ENCODE measurements at places on chromosomes 2 and 18. TPM values are rescaled to one million over a fixed set of nuclear protein-coding genes. Genes with fewer than 3 reads are reported as not detected.
A peak's percentile ranks its signal among the peaks of the same experiment; 100 is the strongest.

- no peak for DNase-seq
Observed at GRCh38 chr2:181188605-181189004, 208.2 kb downstream of the UBE2E3 start.

GRCh38 chr2:239475161-239476028 is 74.6 kb upstream of the HDAC4 start:
- DNase-seq: peak; percentile 10

- peak; percentile 48 for DNase-seq
Observed at GRCh38 chr18:48676346-48676745, 137.5 kb downstream of the CTIF start.

GRCh38 chr2:64943387-64944150 is 45.6 kb upstream of the SLC1A4 start:
- DNase-seq: peak; percentile 56

The C2orf76 gene
- total RNA-seq: 9.9 TPM

DNA sequence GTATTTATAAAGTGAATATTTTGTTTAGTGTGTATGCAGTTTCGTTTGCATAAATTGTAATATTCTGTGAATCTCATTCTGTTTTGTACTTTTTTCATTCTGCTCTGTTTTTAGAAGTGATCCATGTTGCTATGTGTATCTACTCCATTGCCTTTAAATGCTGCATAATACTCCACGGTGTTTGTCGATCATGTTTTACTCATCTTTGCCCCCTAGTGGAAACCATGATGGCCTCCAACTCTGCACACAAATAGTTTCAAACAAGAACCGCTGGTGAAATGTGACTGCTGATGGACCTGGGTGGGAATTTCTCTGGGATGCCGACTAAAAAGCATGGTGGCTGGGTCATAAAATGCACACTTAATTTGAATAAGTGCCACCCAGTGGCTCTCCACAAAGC is 32.0 kb upstream of the SKOR2 start:
- no peak for DNase-seq

DNA sequence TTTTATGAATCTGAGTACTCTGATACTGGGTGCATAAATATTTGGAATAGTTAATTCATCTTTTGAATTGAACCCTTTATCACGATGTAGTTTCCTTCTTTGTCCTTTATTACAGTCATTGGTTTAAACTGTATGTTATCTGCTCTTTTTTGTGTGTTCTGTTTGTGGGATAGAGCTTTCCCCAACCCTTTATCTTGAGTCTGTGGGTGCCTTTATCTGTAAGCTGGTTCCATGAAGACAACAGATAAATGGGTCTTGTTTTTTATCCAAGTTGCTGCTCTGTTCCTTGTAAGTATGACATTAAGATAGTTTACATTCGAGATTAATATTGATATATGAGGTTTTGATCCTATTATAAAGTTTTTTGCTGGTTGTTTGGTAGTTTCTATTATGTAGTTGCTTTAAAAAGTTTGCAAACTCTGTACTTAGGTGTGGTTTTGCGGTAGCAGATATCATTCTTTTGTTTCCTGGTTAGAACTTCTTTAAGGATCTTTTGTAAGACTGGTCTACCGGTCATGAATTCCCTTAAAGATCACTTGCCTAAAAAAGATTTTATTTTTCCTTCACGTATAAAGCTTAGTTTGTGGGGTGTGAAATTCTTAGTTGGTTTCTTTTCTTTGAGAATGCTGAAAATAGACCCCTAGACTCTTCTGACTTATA is 1451.3 kb upstream of the SLC39A10 start:
- no peak for DNase-seq

DNA sequence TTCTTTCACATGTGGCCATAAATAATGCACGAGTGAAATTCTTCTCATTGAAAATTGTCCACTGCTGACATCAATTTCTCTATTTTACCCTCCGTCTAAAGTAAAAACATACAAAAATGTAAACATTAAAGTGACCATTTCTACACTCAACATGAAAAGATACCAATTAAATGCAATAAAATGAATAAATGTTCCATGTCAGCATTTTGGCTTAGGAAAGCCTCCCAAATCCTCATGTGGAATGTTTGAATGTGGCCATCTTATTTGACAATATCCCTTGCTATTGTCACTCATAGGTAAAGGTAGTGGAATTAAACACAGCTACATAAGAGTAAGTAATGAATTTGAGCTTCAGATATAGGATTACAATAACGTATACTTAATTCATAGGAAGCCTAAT is 60.8 kb downstream of the ZNF521 start:
- DNase-seq: no peak

DNA sequence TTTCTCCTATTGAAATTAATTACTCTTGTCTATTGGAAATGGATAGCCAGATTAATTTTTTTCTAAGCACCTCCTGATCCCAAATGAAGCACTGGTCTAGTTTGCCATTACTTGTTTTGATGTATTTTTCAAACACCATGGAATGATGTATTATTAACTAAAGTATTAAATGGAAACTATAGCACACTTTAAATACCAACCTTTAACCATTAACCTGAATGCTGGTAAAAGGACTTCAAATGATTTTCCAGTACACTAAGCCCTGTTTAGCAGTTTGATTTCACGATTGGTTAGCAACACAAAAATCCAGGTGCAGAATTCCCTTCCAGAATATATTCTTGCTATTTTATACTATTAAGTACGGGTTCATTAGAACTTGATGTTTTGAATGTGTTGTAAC is 37.3 kb downstream of the COL4A3 start:
- DNase-seq: no peak

The EFHD1 gene
- 19.3 TPM for total RNA-seq

All from left cardiac atrium (tissue), 4 donors.